ENCODE measurements at places on chromosomes 5 and 9.

DNA sequence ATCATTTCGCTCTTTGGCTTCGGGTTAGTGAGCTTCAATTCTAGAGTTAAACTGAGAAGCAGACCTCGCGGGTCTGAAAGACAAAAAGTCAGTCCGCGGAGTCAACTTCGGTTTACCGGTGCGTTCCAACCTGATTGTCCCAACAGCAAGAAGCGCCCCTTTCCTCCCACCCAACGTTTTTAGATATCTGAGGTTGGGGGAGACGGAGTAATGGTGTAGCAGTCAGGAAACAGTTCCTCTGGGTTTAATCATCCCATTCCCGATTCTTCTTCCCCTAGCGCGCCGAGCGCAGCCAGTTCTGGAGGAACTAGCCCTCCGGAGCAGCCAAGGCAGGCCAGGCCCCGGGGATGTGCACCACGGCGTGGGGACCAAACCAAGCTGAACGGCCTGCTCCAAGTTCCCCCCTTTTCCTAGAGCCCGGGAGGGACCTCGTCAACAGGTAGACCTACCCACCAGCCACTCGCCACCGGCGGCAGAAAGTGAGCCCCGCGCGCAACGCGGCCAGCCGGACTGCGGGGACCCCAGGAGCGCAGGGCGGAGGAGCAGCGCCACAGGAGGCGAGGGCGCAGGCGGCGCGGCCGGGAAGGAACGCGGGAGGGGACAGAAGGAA lies 622 bp upstream of the ISL1 start:
- DNase-seq, result no peak

- DNase-seq, result no peak
Observed at GRCh38 chr9:126618585-126619360, 5.0 kb downstream of the LMX1B start.

DNA sequence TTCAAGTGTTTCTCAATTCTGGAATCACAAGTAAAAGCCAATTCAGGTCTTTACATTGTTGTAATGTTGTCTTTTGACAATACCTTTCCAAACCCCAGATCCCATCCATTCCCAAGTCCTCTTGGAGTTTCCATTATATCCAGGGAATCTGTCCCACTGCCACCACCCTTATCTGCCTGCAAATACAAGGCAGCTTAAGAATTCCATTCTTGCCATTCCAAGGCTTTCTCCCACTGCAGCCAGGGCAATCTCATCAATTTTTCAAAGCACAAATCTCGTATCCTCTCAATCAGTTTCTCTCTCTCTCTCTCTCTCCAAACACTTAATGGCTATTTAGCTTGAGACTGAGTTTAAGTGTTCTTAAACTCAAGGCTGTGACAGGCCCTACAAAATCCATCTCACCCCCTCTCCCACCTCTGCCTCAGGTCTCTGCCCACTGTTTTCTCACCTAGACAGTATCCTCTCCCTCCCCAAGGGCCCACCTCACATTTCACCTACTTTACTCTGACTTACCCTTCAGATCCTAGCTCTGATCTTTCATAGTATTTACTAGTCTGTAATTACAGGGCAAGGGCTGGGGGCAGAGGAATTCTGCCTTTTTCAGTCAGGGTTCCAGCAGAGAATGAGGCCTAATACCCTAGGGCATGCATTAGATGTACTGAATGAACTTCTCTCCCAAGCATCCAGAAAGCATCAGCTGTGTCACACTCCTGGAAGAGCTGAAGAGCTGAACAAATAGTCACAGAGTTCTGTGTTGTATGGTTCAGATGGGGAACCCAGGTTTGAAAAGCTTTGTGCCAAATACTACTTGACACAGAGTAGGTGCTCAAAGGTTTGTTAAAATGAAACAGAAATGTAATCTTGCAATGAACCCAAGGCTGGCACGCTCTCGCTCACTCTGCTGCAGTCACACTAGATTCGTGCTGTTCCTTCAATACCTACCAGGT lies 46.0 kb downstream of the RAPGEF1 start:
- DNase-seq, result no peak

DNA sequence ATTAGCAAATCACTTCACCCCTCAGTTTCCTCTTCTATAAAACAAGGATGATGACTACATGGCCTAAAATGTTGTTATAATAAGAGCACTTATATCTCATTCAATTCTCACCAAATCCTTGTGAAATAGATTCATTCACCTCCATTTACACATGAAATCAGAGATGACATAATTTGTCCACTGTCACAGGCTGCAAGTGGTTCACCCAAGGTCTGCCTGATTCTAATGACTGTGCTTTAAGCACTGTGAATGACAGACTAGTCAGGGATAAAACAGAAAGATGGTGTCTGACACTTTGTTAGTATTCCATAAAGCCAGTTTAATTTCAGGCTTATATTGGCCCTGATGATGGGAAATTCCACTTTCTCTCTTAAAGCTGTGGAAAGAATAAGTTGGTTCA lies 209.5 kb downstream of the MAPKAP1 start:
- no peak for DNase-seq

DNA sequence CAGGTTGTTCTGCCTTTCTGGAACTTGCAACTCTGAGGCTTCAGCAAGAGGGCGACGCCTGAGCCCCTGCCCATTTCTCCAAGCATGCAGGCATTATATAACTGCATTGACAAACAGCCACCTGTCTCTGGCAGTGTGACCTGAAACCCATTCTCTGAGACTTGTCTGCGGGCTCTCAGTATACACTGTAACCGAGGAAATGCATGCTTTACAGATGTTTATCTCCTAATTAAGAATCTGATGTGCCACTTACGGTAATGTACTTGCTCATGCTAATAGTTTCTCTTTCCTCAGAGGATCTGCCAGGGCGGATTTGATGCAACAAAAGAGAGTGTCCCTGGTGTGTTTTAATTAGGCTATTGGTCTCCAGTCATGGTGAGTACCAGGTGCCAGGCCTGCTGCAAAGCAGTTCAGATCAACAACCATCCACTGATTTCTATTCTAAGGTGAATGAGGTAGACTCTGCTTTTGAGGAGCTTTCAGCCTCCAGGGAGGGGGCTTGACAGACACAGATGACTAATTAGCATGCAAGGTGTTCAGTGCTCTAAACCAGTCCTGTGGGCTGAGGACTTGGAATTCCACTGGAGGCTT lies 593.7 kb upstream of the KLF4 start:
- DNase-seq, result no peak

- no peak for DNase-seq
Observed at GRCh38 chr5:9284272-9284671, 261.6 kb downstream of the SEMA5A start.

DNA sequence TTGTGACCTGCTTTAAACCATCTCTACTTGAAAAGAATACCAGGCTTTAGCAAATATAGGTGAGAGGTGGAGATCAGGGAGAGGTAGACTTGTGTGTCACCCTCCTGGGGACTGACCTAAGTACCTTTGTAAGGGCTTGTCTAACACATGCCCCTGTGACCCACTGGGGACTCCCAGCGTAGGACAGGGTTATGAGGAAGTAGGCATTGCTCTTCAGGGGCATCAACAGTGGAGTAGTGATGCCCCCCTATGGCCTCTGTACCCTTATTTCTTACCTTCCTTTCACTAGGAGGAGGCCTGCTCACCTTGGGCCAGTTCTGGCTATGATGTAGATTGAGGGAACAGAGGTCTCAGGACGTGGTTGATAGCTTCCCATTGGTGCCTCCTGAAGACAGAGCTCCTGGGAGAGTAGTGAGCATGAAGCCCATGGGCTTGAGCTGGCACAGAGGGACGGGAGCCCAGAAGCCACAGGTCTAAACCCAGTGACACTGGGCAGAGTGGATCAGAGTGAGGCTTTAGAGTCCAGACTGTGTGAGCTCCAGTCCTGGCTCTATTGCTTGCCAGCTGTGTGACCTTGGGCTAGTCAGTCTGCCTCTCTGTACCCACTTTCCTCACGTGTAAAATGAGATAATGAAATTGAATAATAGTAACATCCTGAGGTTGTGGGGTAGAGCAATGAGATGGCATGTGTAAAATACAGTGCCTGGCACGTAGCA lies 191.7 kb downstream of the AOPEP start:
- no peak for DNase-seq

GRCh38 chr9:93390953-93391515 lies 60.5 kb upstream of the FAM120A start:
- no peak for DNase-seq

DNA sequence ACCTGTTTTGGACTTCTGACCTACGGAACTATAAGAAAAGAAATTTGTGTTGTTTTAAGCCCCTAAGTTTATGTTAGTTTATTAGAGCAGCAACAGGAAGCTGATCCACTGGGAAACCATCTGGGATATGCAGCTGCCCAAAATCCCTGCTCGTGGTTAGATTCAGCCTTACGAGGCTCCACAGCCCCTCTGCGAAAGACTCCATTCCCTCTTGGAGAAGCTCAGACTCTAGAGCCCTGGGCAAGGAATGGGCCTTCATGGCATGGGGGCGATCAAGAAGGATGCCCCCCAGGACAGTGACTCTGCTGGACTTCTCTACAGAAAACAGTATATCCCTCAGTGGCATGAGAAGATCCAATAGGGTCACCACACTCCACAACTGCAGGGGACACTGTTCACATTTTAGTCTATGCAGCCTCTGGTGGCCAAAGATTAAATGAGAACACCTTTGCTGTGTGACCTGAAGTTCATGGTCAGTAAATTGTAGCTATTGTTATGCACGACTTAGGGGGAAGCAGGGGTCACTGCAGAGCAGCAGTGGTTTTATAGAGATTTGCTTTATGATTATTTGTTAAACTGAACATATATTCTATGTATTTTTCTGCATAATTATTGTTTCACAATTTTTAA lies 21.1 kb downstream of the IRF1 start:
- DNase-seq, result no peak

DNA sequence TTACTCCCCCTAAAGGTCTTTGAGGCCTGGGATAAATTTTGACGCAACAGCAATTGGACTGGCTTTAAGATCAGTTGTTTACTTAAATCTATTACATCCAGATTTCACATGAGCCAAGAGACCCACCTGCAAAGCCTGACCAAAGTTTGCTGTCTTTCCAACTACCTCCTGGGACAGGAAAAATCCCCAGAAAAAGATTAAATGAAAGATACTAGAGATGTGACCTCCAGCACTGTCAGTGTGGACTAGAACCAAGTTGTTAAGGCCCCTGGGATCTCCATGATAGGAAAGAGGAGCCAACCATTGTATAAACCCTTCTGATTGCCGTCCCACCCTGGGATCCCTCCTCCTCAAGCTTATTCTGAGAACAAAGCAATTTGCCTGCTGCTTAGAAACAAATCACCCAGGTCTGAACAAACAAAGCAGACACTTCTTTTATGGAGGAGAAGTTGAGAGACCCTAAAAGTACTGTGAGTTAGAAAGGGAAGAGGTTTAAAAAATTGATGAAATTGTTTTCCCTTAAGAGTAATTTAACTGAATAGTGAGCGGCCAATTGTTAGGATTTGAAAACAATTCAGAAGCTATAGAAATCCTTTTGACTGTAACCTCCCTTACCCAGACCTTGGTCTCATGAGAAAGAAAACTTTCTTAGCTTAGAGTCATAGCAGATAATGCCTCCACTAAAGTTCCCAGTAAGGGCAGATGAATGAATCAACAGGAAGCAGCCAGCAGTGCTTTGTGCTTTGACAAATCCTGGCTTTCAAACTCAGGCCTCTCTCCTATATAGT lies 255.2 kb downstream of the TMEM167A start:
- DNase-seq, result no peak

DNA sequence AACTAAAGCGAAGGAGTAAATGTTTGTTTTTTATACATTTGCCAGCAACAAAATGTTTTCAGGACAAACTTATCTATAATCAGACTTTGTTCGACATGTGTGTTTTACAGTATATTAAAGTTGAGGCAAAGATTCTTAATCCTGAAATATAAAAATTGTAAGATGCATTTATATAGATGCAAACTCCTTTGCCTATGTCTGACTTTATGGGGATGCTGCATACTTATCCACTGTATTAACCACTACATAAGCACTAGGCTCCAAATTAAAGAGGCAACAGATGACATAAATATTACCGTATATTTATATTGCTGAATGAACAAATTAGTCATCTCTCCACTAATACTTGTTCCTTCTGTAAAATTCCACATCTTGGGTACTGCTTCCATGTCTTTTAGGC lies 882.7 kb upstream of the ARRDC3 start:
- DNase-seq, result no peak

DNA sequence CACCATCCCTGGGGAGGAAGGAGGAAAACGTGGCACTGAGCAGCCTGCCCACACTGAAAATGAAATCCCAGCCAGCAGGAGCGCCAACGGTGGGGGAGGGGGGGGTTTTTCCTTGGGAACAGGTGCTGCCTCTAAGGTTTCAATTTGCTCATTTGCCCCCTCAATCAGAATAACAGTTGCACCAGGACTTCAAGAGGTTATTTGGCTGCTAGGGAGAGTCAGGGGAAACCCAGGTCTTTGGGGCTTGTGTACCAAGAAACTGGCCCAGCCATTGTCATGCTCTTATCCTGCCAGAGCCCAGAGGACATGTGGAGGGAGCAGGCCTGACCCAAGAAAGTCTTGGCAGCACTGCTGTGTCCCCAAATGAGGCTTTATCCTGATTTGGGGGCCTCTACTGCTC lies 66.5 kb downstream of the NDFIP1 start:
- no peak for DNase-seq

- DNase-seq, result no peak
Observed at GRCh38 chr9:110029429-110029955, 178.5 kb downstream of the C9orf152 start.

- DNase-seq, result no peak
Observed at GRCh38 chr5:180642779-180643178, 6.6 kb downstream of the FLT4 start.

GRCh38 chr9:11142965-11143738 lies 530.4 kb upstream of the PTPRD start:
- DNase-seq, result no peak
